WTC11 (cell line): ENCODE measurements at places on chromosomes 16 and 17.

- H3K27ac ChIP-seq, result no peak overlapping the region
- no peaks in the 10 kb centered on the region for H3K27me3 ChIP-seq
- peak; percentile 82 for DNase-seq
- H3K4me1 ChIP-seq, result peaks cover 22% of the 10 kb centered on the region
These were observed 4.5 kb downstream of the TMEM100 start for GRCh38 chr17:55717898-55718735.

DNA sequence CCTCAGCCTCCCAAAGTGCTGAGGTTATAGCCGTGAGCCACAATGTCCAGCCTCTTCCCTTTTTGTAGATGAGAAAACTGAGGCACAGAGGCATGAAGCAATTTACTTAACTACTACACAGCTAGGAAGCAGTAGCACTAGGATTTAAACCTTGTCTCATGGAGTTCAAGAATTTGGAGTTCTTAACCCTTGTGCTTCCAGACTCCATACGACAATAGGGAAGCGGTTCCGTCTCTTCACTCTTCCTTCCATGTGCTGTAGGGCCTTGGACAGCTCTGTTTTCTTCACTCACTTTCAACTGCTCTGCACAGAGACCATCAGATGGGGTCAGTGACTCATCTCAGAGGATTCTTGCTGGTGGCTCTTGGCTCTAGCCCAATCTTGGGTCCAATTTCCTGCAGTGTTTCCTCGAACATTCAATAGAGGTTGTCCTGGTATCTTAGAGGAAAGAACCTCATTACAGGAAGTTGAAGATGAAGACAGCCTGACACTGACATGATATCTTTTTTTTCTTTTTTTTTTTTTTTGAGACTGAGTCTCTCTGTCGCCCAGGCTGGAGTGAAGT, 19.3 kb downstream of the ITGAL start:
- peaks cover 9% of the 10 kb centered on the region; the same call in 1 of the 2 replicates for H3K27me3 ChIP-seq
- H3K4me3 ChIP-seq, result no peak overlapping the region
- no peak overlapping the region for H3K27ac ChIP-seq
- DNase-seq, result no peak

DNA sequence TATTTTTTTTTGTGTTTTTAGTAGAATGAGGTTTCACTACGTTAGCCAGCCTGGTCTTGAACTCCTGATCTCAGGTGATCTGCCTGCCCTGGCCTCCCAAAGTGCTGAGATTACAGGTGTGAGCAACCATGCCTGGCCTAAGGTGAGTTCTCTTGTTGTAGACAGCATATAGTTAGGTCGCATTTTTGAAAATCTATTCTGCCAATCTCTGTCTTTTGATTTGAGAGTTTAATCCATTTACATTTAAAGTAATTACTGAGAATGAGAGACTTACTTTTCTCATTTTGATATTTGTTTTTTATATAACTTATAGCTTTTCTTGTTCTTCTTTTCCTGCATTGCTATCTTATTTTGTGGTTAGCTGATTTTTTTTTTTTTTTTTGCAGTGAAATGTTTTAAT, 6.3 kb upstream of the PRKCB start:
- no peak overlapping the region for H3K27ac ChIP-seq
- H3K4me1 ChIP-seq, result no peaks in the 10 kb centered on the region; the same call in 1 of the 2 replicates
- DNase-seq, result no peak

- no peak for DNase-seq
- no peak overlapping the region for H3K4me3 ChIP-seq
- no peaks in the 10 kb centered on the region for H3K36me3 ChIP-seq
- H3K27me3 ChIP-seq, result no peaks in the 10 kb centered on the region
- H3K4me1 ChIP-seq, result peaks cover 46% of the 10 kb centered on the region
These were observed 372.7 kb downstream of the SLC39A11 start for GRCh38 chr17:72719578-72720493.

DNA sequence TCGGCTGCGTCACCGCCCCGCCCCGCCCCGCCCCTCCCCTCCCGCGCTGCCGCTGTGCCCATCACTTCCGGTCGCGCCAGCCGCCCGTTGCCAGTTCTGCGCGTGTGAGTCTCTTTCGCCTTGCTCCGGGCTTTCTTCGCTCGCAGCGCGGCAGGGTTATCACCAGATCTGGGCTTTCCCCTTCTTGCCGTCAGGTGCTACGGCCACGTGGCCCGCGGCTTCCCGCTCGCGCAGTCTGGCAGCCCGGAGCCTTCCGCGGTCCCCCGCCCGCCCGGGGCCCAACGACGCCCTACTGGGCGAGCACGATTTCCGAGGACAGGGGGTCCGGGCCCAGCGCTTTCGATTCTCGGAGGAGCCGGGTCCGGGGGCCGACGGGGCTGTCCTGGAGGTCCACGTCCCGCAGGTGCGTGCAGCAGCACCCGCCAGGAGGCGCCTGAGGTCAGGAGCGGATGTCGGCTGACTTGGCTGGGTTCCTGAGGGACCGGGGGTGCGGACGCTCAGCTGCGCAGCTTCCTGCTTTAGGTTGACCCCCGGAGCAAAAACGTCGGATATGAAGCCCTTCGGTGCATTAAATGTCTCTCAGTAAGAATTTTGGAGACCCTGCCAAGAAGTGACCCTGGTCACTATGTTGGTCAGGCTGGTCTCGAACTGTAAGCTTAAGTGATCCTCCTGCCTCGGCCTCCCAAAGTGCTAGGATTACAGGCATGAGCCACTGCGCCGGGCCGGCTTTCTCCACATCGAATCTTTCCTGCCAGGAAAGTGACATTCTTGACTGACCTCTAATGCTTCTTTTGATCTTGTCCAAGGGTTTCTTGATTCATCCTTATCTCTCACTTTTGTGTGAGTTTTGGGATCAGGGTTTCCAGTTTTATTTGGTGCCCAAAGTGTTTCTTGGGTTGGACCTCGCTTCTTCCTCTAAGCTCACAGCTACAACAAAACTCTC, at the start of gene METTL23:
Gene METTL23, plus strand, starts transcription at position 64 of the 943 bp plus-strand sequence. CDS start 2,872 bp downstream, outside the sequence.
- peaks cover 21% of the 10 kb centered on the region for H3K36me3 ChIP-seq
- H3K27ac ChIP-seq, result peak within 1 kb of the TSS; percentile 93
- H3K4me3 ChIP-seq, result peak within 1 kb of the TSS; percentile 89
- H3K27me3 ChIP-seq, result no peaks in the 10 kb centered on the region

DNA sequence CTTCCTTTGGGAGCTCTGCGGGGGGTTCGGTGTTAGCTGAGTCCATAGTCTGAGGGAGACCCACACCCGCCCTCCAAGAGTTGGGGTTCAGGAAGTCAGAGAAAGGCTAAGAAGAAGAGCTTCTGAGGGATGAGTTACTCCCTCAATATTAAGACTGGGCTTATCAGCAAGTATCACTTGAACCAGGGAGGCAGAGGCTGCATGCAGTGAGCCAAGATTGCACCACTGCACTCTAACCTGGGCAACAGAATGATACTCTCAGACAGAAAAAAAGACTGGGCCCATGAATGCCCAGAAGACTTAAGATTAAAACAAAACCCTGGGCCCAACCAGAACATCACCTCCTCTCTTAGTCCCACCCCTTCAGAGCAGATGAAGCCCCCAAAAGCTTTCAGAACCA, 6.0 kb downstream of the NKIRAS2 start:
- no peak overlapping the region for H3K4me3 ChIP-seq
- no peak overlapping the region for H3K27ac ChIP-seq
- peaks cover 17% of the 10 kb centered on the region for H3K4me1 ChIP-seq
- no peaks in the 10 kb centered on the region for H3K27me3 ChIP-seq
- DNase-seq, result no peak

GRCh38 chr16:46730126-46730525, 18.0 kb downstream of the MYLK3 start:
- no peak for DNase-seq
- no peak overlapping the region for H3K4me3 ChIP-seq
- H3K27ac ChIP-seq, result no peak overlapping the region
- no peaks in the 10 kb centered on the region for H3K36me3 ChIP-seq
- no peaks in the 10 kb centered on the region for H3K4me1 ChIP-seq

- H3K27ac ChIP-seq, result peak overlapping the region; percentile 89
- H3K4me3 ChIP-seq, result no peak overlapping the region
- peaks cover 27% of the 10 kb centered on the region for H3K4me1 ChIP-seq
- peaks cover 43% of the 10 kb centered on the region for H3K36me3 ChIP-seq
These were observed 13.3 kb downstream of the CDR2 start for GRCh38 chr16:22360963-22361659.

DNA sequence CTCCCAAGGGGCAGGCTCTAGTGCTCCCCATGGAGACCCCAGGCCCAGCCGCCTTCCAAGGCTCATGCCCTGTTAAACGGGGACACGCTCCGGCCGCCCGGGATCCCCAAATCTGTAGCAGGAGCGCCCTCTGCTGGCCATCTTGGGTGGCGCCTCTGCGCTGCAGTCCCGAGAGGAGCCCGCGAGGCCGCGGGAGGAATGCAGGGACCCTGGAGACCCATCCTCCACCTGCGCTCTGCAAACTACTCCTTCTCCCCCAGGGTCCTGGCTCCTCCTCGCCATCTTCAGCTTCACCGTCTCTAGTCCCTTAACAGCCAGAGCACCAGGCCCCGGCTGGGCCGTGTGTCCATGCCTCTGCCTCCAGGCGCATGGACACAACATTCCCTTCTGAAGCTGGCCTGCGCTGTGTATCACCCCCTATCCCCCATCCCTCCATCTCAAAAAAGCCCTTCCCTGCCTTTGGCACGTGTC, 23.6 kb upstream of the KRT17 start:
- no peak overlapping the region for H3K27ac ChIP-seq
- H3K4me3 ChIP-seq, result peak overlapping the region; percentile 71

DNA sequence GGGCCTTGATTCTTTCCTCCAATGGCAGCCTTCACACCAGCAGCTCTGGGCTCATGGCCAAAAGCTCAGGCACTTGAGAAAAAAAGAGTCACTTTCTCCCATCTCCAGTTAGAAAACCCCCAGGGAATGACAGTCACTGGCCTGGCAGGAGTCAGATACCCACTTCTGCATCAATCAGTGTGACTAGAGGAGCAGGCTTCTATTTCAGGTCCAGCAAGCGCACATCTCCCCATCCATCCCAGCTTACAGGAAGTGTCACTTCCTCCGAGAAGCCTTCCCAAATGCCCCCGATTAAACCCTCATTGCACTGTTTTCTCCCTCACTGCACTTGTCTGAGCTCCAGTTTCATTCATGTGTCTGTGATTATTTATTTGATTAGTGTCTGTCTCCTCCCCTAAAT, 30.4 kb upstream of the CCL1 start:
- H3K4me3 ChIP-seq, result no peak overlapping the region
- no peaks in the 10 kb centered on the region for H3K36me3 ChIP-seq
- H3K27ac ChIP-seq, result no peak overlapping the region
- DNase-seq, result no peak
- H3K4me1 ChIP-seq, result peaks cover 13% of the 10 kb centered on the region
- H3K27me3 ChIP-seq, result peaks cover 17% of the 10 kb centered on the region

DNA sequence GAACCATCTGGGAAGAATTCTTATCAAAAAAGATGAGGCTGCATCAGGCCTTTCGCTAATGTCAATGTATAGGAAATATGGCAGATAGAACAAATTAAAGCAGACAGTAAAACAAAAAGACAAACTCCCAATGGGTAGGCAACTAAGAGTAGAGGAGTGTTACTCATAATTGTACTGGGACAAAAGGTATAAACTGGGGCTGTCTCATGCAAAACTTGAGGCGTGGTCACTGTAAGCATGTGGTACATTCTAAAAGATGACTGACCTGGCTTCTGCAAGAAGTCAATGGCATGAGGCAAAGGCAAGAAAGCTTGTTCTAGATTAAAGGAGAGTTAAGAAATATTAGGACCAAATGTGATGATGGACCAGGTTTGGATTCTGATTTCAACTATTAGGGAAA, 26.7 kb downstream of the SMIM36 start:
- no peak overlapping the region for H3K27ac ChIP-seq
- H3K4me3 ChIP-seq, result no peak overlapping the region
- no peaks in the 10 kb centered on the region; the same call in 1 of the 2 replicates for H3K27me3 ChIP-seq
- H3K36me3 ChIP-seq, result no peaks in the 10 kb centered on the region
- no peak for DNase-seq

- no peak overlapping the region for H3K4me3 ChIP-seq
- H3K27ac ChIP-seq, result no peak overlapping the region
- no peaks in the 10 kb centered on the region for H3K36me3 ChIP-seq
These were observed 19.7 kb upstream of the MEIOC start for GRCh38 chr17:44636562-44636961.

DNA sequence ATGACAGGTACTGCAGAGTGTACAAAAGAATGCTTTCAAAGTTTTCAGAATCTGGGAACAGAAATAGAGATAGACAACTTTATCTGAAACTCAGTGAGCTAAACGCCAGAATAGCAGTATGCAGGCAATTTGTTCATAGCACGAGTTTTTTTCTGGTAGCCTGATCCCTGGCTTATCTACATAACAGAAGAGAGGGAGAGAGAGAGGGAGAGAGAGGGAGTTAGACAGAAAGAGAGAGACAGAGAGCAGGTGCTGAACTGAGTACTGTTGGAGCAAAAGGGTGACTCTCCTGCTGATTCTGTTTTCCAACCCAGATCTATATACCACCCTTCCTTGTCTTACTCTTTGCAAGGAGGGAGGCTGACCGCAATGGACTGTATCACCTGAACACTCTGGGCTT, 388.0 kb upstream of the CA10 start:
- DNase-seq, result no peak
- H3K36me3 ChIP-seq, result peaks cover 26% of the 10 kb centered on the region
- no peak overlapping the region for H3K4me3 ChIP-seq
- no peaks in the 10 kb centered on the region; the same call in 1 of the 2 replicates for H3K27me3 ChIP-seq
- H3K27ac ChIP-seq, result no peak overlapping the region
- peaks cover 2% of the 10 kb centered on the region; the same call in 1 of the 2 replicates for H3K4me1 ChIP-seq

DNA sequence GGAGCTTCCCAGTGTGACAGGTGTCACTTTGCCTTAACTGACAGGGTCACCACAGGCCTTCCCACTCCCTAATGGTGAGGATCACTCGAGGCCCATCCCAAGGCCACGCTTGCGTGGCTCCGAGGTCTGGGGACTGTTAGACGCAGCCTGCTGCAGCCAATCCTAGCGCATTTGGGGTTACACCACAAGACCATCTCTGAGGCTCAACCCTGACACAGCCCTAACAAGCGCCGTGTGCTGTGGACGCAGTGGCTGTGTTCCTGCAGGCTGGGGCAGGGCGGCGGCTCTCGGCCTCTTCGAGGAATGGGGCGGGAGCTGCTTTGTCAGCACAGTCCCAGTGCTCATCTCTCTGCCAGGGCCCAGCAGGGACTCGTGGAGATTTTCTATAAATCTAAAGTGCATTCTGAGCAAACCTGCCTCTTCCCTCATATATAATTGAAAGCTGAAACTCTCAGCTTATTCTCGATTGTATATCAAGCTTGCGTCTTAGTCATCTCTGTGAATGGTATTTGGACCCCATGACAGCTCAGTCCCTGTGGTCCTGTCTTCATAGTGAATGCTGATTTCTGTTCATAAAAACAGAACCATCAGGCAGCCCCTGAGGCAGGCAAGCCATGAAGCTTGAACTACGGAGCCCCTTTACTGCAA, 65.8 kb upstream of the CHMP6 start:
- no peak overlapping the region for H3K27ac ChIP-seq
- H3K4me3 ChIP-seq, result no peak overlapping the region
- peaks cover 19% of the 10 kb centered on the region for H3K4me1 ChIP-seq
- DNase-seq, result no peak
- peaks cover 44% of the 10 kb centered on the region for H3K27me3 ChIP-seq

- peaks cover 52% of the 10 kb centered on the region for H3K4me1 ChIP-seq
- no peak overlapping the region for H3K27ac ChIP-seq
- peak; percentile 65 for DNase-seq
- peak overlapping the region; percentile 77 for H3K4me3 ChIP-seq
These were observed 516 bp downstream of the SLC16A6 start for GRCh38 chr17:68290268-68290954.

- peaks cover 14% of the 10 kb centered on the region for H3K4me1 ChIP-seq
- peaks cover 54% of the 10 kb centered on the region for H3K27me3 ChIP-seq
- H3K4me3 ChIP-seq, result peak overlapping the region; percentile 67
- no peaks in the 10 kb centered on the region; the same call in 1 of the 2 replicates for H3K36me3 ChIP-seq
- no peak overlapping the region for H3K27ac ChIP-seq
- DNase-seq, result no peak
These were observed 1.3 kb upstream of the RAB11FIP3 start for GRCh38 chr16:424033-424622.

GRCh38 chr16:72609933-72610332, 438.0 kb upstream of the PMFBP1 start:
- no peak overlapping the region for H3K4me3 ChIP-seq
- H3K36me3 ChIP-seq, result no peaks in the 10 kb centered on the region
- no peak for DNase-seq
- no peaks in the 10 kb centered on the region for H3K27me3 ChIP-seq
